Bone marrow (tissue), 2 donors: ENCODE measurements at places on chromosomes 12 and 14.

GRCh38 chr14:41782511-41782910 is 175.8 kb downstream of the LRFN5 start:
- DNase-seq, result no peak

DNA sequence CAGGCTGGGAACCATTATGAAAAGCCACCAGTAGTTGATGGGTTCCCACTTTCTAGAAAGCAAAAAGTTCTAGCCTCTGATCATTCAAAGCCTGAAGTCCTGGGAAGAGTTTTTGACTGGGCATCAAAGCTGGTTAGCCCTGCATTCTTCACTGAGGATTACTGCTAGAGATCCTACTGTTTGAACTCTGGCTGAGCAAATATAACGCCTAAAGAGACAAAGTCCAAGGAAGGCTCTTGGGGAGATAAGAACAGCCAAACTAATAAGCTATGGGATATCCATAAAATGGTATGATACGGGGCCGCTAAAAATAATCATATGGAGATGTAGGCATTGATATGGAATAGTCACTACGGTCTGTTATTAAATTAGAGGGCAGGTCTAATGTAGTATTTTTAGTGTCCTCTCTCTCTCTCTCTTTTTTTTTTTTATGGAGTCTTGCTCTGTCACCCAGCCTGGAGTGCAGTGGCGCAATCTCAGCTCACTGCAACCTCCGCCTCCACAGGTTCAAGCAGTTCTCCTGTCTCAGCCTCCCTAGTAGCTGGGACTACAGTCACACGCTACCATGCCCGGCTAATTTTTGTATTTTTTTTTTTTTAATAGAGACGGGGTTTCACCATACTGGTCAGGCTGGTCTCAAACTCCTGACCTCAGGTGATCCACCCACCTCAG is 35.5 kb downstream of the PLXNC1 start:
- no peak for DNase-seq

DNA sequence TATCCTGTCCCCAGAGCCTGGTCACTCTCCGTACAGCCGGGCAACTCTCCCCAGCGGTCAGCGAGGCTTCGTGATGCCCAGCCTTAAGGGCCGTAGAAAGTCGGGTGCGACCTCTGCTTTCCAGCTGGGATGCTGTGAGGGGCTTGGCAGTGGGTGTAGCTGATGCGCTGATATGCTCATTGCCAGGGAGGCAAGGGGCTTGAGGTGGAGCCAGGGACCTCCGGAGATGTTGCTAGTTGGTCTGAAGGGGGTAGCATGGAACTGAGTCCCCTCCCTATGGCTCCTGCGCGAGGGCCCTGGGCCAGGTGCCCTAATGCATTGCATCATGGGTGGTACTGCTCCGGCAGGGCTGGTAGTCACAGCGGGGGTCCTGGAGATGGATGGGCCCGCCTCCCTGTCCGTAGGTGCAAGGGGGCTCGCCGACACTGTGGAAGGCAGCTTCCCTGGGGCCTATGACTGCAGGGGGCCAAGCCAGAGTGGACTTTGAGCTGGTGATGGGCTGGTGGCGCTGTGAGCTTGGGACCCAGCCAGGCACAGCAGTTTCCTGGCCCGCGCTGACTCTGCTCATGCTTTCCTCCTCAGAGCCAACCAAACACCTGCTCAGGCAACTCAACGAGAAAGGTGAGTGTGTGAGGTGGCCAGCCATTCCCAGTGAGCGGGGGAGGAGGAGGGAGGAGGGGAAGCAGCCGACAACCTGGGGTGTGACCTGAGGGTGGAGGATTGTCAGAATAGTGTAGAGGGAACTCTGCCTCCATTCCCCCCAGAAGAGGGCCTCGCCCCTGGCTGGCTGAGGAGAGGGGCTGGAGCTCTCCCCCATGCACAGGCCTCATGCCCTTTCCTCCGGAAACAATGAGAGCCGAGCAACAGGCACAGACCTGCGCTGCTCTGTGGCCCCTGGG is 32.3 kb downstream of the PLEKHG3 start:
- DNase-seq, result no peak

GRCh38 chr12:94597268-94597667 is 53.1 kb downstream of the TMCC3 start:
- DNase-seq, result no peak

DNA sequence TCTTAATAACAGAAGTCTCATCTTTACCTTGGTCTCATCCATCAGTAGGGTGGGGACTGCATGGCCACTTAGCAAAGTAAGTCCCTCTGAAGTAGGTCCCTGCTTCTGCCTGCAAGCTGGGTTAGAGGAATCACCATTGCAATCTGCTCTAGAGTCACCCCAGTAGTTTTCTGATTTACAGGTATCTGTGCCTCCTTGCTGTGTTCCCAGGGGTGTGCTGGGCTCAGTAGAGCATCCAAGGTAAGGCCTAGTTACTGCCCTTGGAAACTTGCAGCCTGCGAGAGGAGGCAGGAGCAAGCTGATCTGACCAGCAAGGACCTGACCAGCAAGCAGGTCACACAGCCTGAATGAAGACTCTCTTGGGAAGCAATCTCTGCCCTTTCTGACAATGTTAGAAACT is 160.8 kb upstream of the GSC start:
- no peak for DNase-seq

DNA sequence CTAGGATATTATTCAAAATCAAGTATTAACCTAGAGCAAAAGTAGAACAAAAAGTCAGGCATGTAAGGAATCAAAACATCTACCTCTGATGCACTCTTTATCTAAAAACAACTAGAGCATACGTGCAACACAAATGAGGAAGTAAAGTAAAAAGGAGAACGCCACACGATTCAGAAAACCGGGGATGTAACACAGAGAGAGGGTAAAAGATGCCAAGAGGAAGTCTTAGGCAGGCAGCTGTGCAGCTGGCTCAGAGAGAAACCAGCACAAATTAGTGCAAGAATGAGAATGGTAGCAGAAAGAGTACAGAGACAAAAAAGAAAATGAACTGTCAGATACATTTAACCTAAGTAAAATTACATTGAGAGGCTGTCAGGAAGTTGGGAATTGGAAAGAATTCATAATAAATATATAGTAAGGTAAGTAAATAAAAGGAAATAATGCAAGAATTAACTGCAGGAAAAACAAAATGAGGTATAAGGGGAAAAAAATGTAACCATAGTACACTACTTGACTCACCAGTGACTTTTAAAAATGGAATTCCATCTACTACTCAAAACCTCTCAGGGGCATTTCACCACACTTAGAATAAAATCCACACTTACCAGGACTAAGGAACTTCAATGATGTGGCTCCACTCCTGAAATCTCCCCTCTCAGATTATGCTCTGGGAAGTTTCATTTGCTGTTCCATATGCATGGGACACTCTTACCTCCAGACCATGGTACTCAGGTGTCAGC is 17.1 kb downstream of the BCAT1 start:
- no peak for DNase-seq

- DNase-seq, result no peak
Measured at GRCh38 chr14:59631237-59631636, 54.6 kb upstream of the CCDC175 start.

DNA sequence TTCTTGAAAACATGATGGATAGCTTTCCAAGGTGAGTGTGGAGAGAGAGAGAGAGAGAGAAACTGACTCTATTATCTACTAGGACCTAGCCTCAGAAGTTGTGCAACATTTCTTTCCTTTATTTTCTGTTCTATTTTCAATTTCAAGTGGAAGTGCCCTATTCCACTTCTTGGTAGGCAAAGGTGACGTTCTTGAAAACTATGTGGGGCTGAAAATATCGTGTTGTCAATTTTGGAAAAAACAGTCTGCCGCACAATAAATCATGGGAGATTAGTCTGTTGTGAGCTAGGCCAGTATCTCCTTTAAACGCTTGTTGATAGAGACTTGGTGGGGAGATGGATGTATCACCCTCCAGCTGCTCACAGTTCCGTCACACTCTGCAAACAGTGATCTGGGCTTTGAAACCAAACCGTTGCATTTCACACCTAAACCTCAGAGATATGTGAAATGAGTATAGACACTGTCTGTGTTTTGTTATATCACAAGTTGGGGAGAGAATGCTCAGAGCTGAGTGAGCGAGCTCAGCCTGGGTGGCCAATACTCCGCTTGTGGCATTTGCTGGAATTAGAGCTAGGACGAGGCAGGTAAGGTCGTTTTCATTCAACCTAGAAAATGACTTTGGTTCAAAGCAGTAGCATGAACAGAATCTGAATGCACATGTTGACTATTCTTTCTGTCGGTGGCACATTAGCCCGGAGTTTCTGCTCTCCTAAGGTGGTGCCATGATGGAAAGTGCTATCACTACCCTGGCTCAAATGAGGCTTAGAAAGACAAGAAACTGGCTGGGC is 75.1 kb upstream of the ST8SIA1 start:
- no peak for DNase-seq

DNA sequence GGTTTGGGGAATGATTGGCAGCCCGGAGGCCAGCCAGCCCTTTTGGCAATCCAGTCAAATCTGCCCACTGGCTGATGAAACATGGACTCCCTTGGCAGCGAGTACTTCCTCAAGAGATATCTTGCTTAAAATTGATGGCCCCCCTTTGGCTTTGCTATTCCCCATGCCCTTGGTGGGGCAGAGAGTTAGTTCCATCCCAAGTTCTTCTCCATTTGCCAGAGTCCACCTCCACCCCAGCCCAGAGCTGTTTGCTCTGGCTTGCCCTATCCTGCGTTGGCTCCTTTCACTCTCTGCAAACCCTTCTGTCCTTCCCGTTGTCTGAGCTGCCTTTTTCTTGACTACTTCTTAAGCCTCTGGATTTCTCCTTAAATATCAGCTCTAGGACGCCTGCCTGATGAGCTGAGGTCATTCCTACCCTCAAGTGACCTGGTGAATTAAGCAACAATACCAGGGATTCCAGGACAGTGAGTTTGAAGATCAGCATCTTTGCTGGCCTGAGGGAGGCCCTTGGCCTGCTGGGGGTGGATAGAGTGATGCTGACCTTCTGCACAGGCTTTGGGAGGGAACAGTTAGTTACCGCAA is 212.0 kb downstream of the CACNA1C start:
- no peak for DNase-seq

- no peak for DNase-seq
Measured at GRCh38 chr12:18653465-18653864, 84.3 kb downstream of the PLCZ1 start.

DNA sequence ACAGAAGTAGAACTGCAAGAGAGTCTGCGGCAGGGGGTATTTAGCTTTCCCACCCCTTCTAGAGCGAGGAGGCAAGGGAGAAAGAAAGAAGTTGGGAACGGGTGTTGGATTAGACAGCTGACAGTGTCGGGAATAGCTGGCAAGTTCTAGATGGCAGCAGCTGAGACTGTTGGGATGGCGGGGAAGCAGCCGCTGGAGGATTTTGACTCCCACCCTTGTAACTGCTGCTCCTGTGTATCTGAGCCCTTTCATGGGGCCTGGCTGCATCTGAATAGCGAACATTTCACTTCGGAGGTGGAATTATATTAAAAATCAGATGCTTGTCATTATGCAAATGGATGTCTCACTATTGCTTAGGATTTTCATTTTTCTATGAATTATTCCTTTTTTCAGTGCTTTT is 104.6 kb downstream of the AACS start:
- DNase-seq, result no peak

GRCh38 chr14:61891170-61891569 is 128.9 kb downstream of the SNAPC1 start:
- no peak for DNase-seq

DNA sequence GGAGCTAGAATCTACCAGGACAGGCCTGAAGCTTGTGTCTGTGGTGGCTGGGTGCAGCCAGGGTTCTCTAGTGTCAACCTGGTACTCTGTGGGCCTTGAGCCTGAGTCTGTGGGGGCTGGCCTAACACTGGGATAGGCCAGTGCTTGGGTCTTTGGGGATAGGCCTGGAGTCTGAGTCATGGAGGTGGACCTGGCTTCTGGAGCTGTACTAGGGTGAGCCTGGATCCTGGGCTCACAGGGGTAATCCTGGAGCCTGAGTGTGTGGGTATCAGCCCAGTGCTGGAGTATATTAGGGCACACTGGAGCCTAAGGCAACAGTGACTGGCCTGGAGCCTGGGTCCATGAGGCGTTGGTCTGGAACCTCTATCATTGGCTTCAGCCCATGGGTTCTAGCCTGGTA is 182.5 kb upstream of the NPAS3 start:
- no peak for DNase-seq

GRCh38 chr12:117914686-117915085 is 54.1 kb downstream of the KSR2 start:
- DNase-seq, result no peak

DNA sequence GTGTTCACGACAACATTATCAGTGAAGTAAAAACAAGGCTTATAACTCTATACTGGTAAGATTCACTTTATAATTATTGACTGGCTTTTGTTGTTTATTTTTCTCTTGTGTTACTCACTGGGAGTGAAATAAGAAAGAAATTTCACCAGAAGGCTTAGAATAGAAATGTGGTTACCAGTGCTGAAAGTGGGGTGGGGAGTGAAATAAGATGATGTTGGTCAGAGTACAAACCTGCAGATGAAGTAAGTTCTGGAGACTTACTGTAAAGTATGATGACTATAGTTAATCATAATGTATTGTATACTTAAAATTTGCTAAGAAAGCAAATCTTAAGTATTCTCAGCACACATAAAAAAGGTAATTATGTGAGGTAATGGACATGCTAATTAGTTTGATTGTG is 198.4 kb downstream of the KLHL28 start:
- DNase-seq, result no peak

DNA sequence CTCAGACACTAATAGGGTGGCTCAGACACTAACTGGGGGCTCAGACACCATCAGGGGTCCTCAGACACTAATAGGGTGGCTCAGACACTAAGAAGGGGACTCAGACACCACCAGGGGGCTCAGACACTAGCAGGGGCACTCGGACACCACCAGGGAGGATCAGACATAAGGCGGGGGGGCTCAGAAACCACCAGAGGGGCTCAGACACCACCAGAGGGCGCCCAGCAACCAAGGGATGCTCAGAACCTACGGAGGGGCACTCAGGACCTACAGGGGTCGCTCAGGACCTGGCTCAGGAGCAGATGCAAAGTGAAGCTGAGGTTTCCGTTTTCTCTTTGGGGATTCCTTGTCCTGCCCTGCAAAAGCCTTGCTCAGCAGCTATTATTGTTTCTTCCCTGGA is 448.5 kb downstream of the TMEM121 start:
- DNase-seq, result peak; percentile 85

DNA sequence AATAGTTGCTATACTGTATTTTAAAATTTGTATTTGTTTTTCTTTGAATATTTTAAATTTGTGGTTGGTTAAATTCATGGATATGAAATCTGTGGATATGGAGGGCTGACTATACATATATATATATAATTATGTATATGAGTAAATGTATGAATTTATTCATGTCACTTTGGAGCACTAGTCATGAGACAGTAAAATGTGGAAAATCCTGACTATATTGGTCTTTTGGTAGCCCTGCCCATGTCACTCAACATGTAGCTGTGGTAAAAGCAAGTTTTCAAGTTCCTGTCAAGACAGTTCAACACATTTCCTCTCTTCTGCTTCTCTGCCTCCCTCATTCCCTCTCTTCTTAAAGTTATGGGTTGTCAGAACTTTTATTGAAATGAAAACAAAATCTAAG is 17.3 kb upstream of the C12orf71 start:
- no peak for DNase-seq

DNA sequence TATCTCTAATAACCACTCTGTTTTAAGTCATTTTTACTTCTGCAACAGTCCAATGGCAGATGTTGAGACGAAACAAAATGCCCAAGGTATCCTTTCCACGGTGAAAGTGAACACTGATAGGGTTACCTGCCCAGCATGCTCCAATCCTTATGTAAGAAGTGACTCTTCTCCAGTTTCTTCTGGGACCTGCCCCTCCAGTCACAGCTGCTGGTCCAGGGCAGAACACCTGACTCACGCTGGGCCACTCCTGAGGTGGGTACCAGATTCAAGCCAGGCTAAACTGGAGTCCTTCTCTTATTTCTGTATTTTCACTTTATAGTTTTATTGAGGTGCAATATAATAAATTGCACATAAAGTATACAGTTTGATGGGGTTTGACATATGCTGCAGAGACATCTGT is 16.7 kb downstream of the NT5DC3 start:
- no peak for DNase-seq

GRCh38 chr12:55760663-55761062 is 17.7 kb downstream of the GDF11 start:
- no peak for DNase-seq
